Prostate gland (tissue), 2 donors: ENCODE measurements at places on chromosomes 5 and 9.

DNA sequence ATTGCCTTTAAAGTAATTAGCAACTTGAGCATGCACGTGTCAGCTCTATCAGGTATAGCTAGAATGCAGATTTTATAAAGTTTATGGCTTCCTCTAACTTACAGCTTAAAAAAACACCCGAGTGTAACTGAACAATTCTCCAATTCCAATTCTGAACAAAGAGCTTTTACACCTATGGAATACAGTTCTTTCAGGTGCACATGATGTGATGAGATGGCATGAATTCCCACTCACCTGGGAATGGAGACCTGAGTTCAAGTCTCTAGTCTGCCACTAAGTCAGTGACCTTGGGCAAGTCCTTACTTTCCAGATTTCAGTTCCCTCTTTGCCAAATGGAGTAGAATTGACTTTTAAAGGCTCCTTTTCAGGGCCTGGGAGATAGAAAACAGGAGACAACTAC lies 1.8 kb downstream of the ZFAND5 start:
- H3K4me3 ChIP-seq: peak overlapping the region; percentile 84
- peak overlapping the region; percentile 100 for H3K27ac ChIP-seq
- H3K27me3 ChIP-seq: no peaks in the 10 kb centered on the region
- H3K36me3 ChIP-seq: no peaks in the 10 kb centered on the region
- DNase-seq: no peak
- H3K4me1 ChIP-seq: no peaks in the 10 kb centered on the region

- H3K36me3 ChIP-seq: no peaks in the 10 kb centered on the region
- no peak overlapping the region for H3K4me3 ChIP-seq
- no peaks in the 10 kb centered on the region for H3K27me3 ChIP-seq
- DNase-seq: no peak
- no peaks in the 10 kb centered on the region for H3K4me1 ChIP-seq
- no peak overlapping the region for H3K27ac ChIP-seq
Observed at GRCh38 chr9:72478966-72479365, 42.4 kb upstream of the TMC1 start.

- no peak overlapping the region for H3K27ac ChIP-seq
- DNase-seq: no peak
- no peaks in the 10 kb centered on the region for H3K4me1 ChIP-seq
- H3K4me3 ChIP-seq: no peak overlapping the region
- no peaks in the 10 kb centered on the region for H3K27me3 ChIP-seq
Observed at GRCh38 chr9:78049484-78049883, 17.9 kb upstream of the GNAQ start.

DNA sequence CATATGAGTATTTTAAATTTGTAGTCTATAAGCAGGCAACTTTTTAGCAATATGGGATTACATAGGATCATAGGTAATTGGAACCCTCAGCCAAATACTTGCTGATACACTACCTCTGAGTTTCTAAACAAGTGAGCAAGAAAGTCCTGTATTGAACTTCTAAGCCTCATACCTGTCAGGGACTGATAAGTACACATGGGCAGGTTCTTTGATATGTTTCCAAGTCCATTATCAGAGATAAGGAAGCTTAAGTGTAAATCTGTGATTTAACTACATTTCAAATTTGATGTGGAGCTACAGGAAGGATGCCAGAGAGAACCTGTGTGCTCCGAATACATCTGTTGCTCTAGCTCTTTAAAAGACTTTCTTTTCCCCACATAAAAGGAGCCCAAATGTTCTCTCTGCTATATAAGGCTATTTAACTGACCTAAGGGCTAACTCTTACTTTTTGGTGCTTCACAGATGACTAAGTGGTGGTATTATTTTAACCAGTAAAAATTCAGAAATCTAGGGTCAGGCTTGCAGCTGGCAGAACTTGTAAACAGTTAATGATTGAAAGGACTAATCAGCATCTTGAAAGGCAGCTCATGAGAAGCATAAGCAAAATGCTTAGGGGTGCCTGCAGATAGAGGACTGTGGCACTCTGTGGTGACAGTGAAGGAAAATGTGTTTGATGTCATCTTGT lies 228.6 kb downstream of the NR3C1 start:
- H3K4me1 ChIP-seq: no peaks in the 10 kb centered on the region
- no peak overlapping the region for H3K4me3 ChIP-seq
- H3K27ac ChIP-seq: no peak overlapping the region
- H3K27me3 ChIP-seq: no peaks in the 10 kb centered on the region
- no peaks in the 10 kb centered on the region for H3K36me3 ChIP-seq
- no peak for DNase-seq

- no peak overlapping the region for H3K4me3 ChIP-seq
- H3K36me3 ChIP-seq: no peaks in the 10 kb centered on the region
- H3K4me1 ChIP-seq: no peaks in the 10 kb centered on the region
- no peak overlapping the region for H3K27ac ChIP-seq
- H3K27me3 ChIP-seq: no peaks in the 10 kb centered on the region
Observed at GRCh38 chr5:150227606-150228273, 37.9 kb downstream of the SLC6A7 start.

DNA sequence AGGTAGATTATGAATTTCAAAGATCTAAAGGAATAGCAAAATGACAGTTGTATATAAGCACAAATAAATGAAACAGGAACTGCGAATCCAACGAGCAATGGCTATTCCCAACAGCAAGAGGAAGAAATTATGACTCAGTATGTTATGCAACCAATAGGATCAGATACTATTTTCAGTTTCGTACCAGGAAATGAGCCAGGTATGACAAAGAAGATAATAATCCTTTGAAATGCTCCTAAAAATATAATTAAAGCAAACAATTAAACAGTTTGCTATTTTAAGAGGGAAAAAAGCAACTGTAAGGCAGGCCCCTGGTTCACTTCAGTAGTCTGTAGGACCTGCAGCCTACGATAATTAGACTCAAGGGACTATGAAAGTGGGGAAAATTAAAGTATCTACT lies 58.9 kb downstream of the AUH start:
- H3K4me1 ChIP-seq: no peaks in the 10 kb centered on the region
- DNase-seq: no peak
- no peaks in the 10 kb centered on the region for H3K27me3 ChIP-seq
- H3K4me3 ChIP-seq: no peak overlapping the region

- H3K4me1 ChIP-seq: no peaks in the 10 kb centered on the region
- H3K27me3 ChIP-seq: no peaks in the 10 kb centered on the region
- H3K4me3 ChIP-seq: no peak overlapping the region
Observed at GRCh38 chr9:117796681-117797080, 92.5 kb downstream of the TLR4 start.

DNA sequence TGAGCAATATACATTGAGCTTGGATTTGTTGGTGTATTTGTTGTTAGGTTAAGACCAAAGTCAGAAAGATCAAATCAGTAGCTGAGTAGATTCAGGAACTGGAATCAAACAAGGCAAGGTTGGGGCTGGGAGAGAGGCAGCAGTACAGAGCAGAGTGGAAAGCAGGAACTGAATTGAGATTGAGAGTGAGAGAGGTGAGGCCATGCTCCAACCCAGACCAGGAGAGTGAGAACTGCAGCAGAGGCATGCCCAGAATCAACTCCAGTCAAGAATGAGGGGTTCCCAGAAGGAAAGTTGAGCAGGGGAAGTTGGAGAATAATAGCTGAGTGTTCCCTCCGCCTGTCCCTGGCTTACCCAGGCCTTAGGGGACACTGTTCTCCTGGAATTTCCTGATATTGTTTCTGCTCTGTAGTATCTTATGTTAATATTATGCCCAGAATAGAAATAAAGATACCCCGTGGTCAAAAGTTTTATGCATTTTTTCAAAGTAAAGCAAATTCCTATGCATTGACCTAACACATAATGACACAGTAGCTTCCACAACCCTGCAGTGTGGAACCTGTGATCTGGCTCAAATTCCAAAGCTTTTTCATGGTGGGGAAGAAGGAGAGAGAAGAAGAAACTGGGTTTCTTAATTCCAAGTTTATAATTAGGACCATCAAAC lies 82.7 kb downstream of the SV2C start:
- H3K27me3 ChIP-seq: no peaks in the 10 kb centered on the region
- DNase-seq: no peak
- no peak overlapping the region for H3K4me3 ChIP-seq

- H3K36me3 ChIP-seq: no peaks in the 10 kb centered on the region
- H3K4me3 ChIP-seq: no peak overlapping the region
- no peaks in the 10 kb centered on the region for H3K4me1 ChIP-seq
- no peak overlapping the region for H3K27ac ChIP-seq
Observed at GRCh38 chr5:173187054-173187743, 42.9 kb downstream of the BNIP1 start.

DNA sequence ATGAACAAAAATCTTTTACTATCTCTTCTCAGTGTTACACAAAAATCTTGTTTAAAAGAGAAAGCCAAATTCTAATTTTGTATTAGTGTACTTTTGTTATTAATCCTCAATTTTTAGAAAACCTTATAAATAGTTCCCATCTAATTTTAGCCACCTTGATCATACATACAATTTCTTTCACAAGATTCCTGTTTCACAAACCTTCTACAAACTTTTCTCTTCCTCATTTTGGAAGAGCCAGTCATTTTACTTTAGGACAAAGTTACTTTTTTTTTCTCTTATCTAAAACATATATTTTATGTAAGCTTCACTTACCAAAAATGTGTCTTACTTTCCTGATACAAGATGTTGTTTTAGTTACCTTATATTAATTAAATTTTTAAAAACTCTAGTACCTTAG lies 161.3 kb downstream of the YIPF5 start:
- no peaks in the 10 kb centered on the region for H3K36me3 ChIP-seq
- no peaks in the 10 kb centered on the region for H3K27me3 ChIP-seq
- DNase-seq: no peak
- H3K4me3 ChIP-seq: no peak overlapping the region
- no peak overlapping the region for H3K27ac ChIP-seq

DNA sequence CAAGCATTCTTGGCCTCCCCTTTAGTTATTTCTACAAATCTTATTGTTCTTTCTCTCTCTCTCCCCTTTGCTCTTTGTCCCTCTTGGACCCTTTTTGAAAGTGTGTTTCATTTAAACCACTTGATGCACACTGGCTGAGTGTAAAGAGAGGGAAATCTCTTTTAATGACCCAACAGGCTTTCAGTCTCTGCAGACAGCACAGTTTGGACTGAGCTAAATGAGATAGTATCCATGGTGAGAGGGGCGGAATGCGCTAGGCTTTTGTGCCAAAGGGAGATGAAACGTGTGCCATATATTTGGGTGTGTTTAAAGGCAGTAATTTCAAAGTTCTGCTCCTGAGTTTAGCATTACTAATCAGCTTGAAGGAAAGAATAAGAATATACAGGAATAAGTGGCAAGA lies 184.9 kb downstream of the PCSK1 start:
- no peaks in the 10 kb centered on the region for H3K27me3 ChIP-seq
- no peak overlapping the region for H3K4me3 ChIP-seq
- no peaks in the 10 kb centered on the region for H3K36me3 ChIP-seq
- H3K27ac ChIP-seq: peak overlapping the region; percentile 85

DNA sequence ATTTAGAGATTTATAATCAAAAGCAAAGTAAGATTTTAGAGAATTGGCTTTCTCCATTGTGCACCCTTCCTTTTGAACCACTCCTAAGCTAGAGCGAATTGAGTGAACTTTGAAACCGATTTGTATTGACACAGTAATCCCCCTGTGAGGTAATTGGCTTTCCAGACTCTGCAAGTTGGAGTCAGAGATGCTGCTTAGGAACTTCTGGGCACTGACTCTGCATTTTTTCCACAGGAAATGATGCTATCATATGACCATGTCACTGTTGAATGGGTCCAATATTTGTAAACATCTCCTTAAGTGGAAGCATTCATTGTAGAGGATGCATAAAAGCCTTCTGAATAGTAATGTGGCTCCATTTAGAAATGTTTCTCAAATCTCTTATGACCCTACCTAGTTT lies 394.4 kb upstream of the ZNF608 start:
- H3K36me3 ChIP-seq: no peaks in the 10 kb centered on the region
- DNase-seq: no peak
- no peak overlapping the region for H3K27ac ChIP-seq
- no peaks in the 10 kb centered on the region for H3K4me1 ChIP-seq
- H3K4me3 ChIP-seq: no peak overlapping the region

DNA sequence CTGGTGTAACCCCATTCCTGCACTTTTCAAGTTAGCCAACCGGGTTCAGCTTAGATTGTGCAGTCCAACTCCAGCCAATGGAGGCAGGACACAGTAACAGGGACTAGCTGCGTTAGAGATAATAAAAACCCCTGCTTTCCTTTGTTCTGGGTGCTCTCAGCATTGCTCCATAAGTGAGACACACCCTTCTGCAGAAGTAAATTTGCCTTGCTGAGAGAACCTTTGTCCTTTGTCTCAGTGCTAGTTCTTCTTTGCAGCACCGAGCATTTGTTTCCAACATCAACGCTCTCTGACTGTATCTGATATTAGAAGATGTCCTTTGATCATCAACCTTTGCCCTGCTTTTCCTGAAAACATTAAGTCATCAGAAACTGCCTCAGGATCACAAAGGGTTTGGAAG lies 169.5 kb upstream of the OR13F1 start:
- no peaks in the 10 kb centered on the region for H3K4me1 ChIP-seq
- H3K4me3 ChIP-seq: no peak overlapping the region
- H3K27ac ChIP-seq: no peak overlapping the region
- H3K36me3 ChIP-seq: no peaks in the 10 kb centered on the region
- DNase-seq: no peak

DNA sequence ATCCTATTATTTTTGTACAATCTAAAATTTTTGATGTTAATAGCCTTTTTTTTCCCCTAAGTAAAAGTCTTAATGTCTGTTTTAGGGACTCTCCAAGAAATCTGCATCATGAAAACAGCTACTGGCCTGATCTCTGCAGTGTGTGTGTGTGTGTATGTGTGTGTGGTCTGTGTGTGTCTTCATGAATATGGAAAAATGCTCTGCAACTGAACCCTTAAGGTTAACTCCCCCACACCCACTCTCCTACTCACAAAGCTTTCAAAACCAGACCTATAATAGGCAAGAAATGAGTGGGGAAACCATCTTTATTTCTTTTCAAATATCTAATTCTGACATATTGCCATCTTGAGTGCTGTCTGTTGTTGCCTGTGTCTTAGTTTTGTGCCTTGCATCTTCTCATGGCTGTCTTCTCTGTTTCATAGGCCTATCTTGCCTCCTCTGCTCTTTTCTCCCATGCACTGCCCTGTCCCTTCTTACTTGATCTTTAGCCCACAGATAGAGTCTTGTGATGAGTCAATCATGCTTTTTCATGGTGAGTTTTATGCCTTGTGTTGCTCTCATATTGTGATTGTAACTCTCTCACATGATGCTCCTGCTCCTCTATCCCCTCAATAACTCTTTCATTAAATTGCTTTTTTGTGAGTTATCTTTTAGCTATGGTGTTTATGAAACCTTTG lies 68.3 kb downstream of the CHSY3 start:
- H3K4me1 ChIP-seq: no peaks in the 10 kb centered on the region
- DNase-seq: no peak
- H3K27me3 ChIP-seq: no peaks in the 10 kb centered on the region
- H3K36me3 ChIP-seq: no peaks in the 10 kb centered on the region
- no peak overlapping the region for H3K27ac ChIP-seq
- H3K4me3 ChIP-seq: no peak overlapping the region

- no peak overlapping the region for H3K4me3 ChIP-seq
- peaks cover 6% of the 10 kb centered on the region for H3K36me3 ChIP-seq
- H3K27ac ChIP-seq: no peak overlapping the region
- H3K27me3 ChIP-seq: no peaks in the 10 kb centered on the region
- no peaks in the 10 kb centered on the region for H3K4me1 ChIP-seq
- DNase-seq: no peak
Observed at GRCh38 chr9:136947028-136947891, 2.2 kb downstream of the C8G start.

GRCh38 chr9:127970401-127971313 lies 10.1 kb downstream of the EEIG1 start:
- no peak overlapping the region for H3K4me3 ChIP-seq
- no peaks in the 10 kb centered on the region for H3K36me3 ChIP-seq
- H3K27me3 ChIP-seq: no peaks in the 10 kb centered on the region
- no peak for DNase-seq

GRCh38 chr5:147746986-147747385 lies 35.5 kb downstream of the JAKMIP2 start:
- H3K4me3 ChIP-seq: no peak overlapping the region
- no peaks in the 10 kb centered on the region for H3K4me1 ChIP-seq
- no peaks in the 10 kb centered on the region for H3K27me3 ChIP-seq
- no peak overlapping the region for H3K27ac ChIP-seq
- DNase-seq: no peak
